Stomach (tissue), 19 donors: ENCODE measurements at places on chromosomes 1 and 21.

DNA sequence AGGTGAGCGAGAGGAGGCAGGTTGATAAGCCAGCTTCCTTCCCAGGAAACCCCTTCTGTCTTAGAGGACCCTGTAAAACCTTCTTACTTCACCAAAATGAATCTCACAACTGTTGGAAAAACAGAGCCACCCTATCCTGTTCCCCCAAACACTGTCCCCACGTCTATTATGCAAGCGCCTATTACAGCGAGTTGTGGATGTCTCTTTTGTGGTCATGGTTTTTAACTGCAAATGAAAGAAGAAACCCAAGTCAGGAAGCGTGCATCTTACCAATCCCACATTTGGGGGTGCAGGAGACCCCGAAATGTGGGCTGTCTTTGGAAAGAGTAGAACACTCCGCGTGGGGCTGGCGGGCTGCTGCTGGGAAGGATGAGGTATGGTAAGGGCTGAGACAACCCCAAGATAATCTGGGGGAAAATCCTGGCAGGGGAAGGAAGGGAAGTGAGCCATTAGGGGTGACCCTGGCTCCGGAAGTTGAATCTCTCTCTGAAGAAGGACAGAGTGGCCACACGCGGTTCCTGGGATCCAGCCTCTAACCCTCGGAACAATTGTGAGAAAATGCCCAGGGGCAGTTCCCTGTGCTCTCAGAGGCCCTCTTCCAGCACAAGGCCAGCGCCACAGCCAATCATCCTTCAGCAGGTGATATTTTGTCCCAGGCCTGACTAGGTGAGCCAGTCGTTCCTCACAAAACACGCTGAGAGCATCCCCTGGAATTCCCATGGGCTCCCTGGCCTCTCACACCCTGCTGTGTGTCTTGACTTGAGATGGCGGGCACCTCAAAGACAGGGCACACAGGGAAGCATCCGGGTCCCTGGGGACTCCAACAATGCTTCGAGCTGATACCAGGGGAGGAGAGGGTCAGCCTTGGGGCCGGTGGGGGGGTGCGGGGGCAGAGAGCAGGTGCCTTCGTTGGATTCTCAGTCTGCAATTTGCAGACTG is 168.5 kb upstream of the IRF2BP2 start:
- no peak for DNase-seq

DNA sequence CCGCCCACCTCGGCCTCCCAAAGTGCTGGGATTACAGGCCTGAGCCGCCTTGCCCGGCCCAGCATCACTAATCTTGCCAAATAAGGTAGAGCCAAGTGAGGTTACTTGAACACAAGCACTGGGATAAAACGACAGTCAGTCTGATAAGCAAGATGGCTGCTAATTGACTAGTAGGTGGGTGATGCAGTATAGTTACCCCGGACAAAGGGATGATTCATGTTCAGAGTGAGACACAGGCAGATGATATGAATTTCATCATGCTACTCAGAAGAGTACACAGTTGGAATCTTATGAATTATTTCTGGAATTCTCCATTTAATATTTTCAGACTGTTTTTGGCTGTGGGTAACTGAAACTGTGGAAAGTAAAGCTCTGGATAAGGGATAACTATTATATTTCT is 178.4 kb downstream of the USP25 start:
- DNase-seq, result no peak

DNA sequence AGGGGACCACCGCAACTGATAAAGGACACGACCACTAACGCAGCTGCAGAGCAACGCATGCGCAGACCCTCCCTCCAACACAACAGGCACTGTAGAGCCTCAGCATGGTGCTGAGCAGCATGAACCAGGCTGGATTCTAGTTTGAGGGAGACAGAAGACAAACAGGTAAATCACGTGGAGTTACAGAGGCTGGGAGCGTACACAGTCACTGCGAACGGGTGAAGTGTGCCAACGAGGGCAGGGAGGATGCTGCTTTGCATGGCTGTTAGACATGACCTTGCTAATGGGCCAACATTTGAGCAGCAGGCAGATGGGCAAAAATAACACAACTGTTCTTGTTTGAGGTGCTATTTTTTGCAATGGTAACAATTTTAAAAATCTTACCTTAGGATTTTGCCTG is 55.2 kb upstream of the NADK start:
- DNase-seq, result no peak

- DNase-seq, result no peak
Measured at GRCh38 chr1:115113766-115114165, 24.5 kb upstream of the TSPAN2 start.

DNA sequence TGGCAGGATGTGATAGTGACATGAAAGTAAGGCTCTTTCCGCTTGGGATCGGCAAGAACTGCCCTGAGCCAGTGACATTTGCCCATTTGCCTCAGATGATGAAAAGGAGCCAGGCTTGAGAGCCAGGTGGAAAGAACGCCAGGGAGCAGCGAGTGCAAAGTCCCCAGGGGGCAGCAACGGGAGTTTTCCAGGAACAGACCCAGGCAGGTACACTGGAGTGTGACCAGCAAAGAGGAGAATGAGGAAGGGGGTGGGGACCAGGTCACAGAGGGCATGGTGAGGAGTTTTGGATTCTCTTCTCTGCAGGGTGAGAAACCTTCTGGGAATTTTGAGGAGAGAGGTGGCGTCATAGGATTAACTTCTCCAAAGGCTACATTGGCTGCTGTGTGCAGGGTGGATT is 10.8 kb upstream of the ETS2 start:
- no peak for DNase-seq

DNA sequence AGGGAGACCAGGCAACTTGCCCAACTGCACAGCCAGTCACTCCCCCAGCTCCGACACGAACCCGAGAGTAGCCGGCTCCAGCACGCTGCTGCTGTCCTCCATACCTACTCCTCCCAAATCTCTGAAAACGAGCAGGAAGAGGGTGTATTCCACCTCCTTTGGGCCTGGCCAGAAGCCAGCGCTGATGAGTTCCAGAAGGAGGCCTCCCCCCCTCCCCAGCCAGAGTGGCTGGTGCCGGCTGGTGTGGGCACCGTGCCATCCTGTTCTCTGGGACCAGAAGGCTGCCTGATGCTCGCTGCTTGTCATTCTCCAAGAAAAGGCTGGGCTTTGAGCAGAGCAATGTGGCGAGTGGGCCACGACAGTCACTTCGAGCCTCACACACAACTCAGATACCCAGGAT is 22.2 kb downstream of the KCNN3 start:
- DNase-seq, result peak; percentile 80

GRCh38 chr1:91637539-91637994 is 136.9 kb downstream of the CDC7 start:
- DNase-seq, result no peak

DNA sequence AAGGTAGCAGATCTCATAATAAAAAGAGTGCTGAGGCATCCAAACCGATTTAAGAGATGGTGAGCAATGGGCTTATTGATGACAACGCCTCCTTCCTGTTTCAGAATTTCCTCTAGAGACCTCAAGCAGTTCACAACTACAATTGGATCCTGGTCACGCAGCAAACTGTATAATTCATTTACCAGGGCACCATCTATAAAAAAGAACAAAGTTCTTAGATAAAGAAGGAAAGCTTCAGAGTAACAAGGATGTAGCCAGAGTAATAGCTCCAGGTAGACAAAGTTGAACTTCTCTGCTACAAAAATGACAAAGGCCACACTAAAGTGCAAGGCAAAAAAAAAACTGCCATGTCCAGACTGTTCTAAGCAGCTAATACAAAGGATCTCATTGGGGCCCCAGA is 3.4 kb downstream of the AP4B1 start:
- no peak for DNase-seq

- no peak for DNase-seq
Measured at GRCh38 chr21:31553926-31554325, 105.6 kb upstream of the SOD1 start.

DNA sequence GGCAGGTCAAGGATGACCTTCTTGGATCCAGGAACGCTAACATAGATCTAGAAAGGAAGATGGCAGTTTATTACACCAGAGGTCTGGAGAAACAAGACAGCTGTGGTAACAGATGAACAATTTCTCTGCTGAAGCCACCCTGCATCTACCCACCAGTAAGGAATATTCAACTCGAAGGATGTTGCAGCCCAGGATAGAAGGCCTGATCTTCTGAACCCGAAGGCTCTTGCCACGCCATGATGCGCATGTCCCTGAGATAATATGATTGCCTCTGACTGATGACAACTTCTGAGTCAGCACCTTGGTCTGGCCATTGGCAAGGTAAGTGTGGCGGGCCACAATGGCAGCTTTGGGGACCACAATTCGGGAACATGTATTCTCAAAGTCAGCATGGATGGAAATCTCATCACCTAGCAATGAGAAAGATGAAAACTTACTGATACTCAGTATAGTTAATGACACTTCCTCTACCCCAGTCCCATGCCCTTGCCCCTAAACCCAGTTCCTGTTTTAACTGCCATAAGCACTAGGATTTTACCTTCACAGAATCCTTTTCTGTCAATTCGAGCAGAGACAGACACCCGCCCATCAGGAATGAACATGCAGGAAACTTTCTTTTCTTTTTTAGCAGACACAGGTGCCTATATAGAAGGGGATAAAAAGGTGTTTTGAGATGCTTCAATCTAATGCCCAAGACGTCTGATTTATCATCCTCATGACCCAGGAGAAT is 1.8 kb downstream of the TXNIP start:
- peak; percentile 43 for DNase-seq
